ENCODE measurements at places on chromosomes 7 and 10. TPM values are rescaled to one million over a fixed set of nuclear protein-coding genes. Genes with fewer than 3 reads are reported as not detected.

The SLC18A3 gene
- total RNA-seq: 4.6 TPM

The CYCS gene
- 118 TPM for total RNA-seq

The CEP55 gene
- total RNA-seq: 3.7 TPM

The C10orf90 gene
- not detected for total RNA-seq

The ASAH2 gene
- total RNA-seq: 2.4 TPM

DNA sequence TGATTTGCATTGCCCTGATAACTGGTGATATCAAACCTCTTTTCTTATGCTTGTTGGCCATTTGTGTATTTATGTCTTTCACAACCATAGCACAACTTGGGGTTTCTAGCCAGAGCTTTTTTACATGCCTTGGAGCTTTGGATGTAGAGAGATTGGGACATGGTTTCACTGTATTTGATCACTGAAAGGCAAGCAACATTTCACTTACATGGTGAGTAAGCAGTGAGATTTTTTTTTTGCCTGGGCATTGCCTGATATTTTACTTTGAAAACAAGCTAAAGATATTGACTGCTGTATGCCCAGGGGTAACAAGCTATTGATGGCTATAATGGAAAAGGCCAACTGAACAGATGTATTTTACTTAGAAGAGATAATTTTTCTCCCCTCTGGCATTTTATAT lies 259.0 kb downstream of the PHTF2 start:
- no peaks in the 10 kb centered on the region for H3K4me1 ChIP-seq
- no peak overlapping the region for H3K27ac ChIP-seq
- no peak overlapping the region for H3K4me3 ChIP-seq
- DNase-seq: no peak
- peaks cover 3% of the 10 kb centered on the region for H3K27me3 ChIP-seq
- no peaks in the 10 kb centered on the region for H3K36me3 ChIP-seq

GRCh38 chr10:132463333-132464255 lies 66.6 kb downstream of the PWWP2B start:
- H3K4me3 ChIP-seq: no peak overlapping the region
- no peaks in the 10 kb centered on the region for H3K36me3 ChIP-seq
- H3K27ac ChIP-seq: no peak overlapping the region
- DNase-seq: no peak
- no peaks in the 10 kb centered on the region for H3K27me3 ChIP-seq

- H3K4me1 ChIP-seq: no peaks in the 10 kb centered on the region
- H3K36me3 ChIP-seq: no peaks in the 10 kb centered on the region
- H3K27me3 ChIP-seq: no peaks in the 10 kb centered on the region
- DNase-seq: no peak
Measured at GRCh38 chr7:129391546-129392171, 42.6 kb upstream of the STRIP2 start.

GRCh38 chr10:124614003-124614659 lies 130.0 kb downstream of the FAM53B start:
- DNase-seq: no peak
- H3K27ac ChIP-seq: no peak overlapping the region
- no peaks in the 10 kb centered on the region for H3K4me1 ChIP-seq

DNA sequence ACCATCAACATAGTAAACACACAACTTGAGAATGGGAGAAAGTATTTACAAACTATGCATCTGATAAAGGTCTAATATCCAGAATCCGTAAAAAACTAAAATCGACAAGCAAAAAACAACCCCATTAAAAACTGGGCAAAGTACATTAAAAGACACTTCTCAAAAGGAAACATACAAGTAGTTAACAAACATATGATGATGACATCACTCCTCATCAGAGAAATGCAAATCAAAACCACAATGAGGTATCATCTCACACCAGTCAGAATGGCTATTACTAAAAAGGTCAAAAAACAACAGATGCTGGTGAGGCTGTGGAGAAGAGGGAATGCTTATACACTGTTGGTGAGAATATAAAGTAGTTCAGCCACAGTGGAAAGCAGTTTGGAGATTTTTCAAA lies 125.1 kb downstream of the TFPI2 start:
- H3K4me3 ChIP-seq: no peak overlapping the region
- H3K36me3 ChIP-seq: no peaks in the 10 kb centered on the region
- H3K27me3 ChIP-seq: no peaks in the 10 kb centered on the region
- H3K4me1 ChIP-seq: no peaks in the 10 kb centered on the region
- no peak for DNase-seq
- no peak overlapping the region for H3K27ac ChIP-seq

DNA sequence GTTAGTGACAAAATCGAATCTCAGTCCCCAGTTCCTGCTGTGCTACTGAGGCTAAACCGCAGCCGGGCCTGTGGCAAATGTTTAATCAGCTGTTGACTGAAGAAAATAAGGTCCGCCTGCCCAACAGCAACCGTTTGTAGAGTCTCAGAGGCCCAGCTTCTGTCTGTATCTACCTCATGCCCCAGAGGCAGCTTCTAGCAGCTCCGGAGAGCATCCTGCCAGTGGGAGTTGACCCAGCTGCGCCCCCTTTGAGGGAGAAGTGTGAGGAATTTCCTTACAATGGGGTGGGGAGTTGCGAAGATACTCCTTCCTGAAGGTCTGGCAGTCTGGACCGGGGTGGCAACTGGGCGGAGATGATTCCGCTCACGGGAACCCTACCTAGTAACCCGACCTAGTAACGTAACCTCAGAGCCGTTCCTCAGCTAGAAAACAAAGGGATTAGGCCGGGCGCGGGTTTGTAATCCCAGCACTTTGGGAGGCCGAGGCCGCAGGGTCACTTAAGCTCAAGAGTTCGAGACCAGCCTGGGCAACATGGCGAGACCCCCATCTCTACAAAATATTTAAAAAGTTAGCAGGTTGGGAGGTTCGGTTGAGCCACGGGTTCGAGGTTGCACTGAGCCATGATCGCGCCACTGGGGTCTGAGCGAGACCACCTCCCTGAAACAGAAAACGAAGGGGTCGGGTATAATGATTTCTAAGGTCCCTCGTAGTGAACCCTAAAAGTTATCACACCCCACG lies 846 bp upstream of the ZNF775 start:
- peaks cover 12% of the 10 kb centered on the region for H3K4me1 ChIP-seq
- H3K36me3 ChIP-seq: peaks cover 6% of the 10 kb centered on the region
- no peaks in the 10 kb centered on the region for H3K27me3 ChIP-seq
- peak; percentile 73 for DNase-seq
- peak overlapping the region; percentile 58 for H3K27ac ChIP-seq

DNA sequence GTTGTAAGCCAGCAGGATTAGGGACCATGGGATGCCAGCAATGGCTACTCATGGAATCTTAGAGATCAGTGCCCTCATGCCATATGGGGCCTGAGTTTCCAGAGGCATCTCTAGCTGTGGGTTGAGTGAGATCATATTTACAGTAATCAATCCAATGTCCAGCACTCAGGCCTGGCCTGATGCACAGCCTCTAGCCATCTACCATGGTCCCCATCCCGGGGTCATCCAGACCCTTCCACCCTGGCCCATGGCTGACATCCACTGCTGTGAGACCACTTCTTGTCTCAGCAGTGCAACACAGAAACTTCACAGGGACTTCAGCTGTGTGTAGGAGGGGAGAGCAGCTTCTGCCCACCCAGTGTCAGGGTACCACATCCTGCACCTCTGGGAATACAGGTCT lies 6.5 kb upstream of the ADCY1 start:
- H3K4me3 ChIP-seq: no peak overlapping the region
- no peaks in the 10 kb centered on the region for H3K4me1 ChIP-seq
- H3K27ac ChIP-seq: no peak overlapping the region
- DNase-seq: no peak
- H3K36me3 ChIP-seq: no peaks in the 10 kb centered on the region

- peaks cover 14% of the 10 kb centered on the region for H3K27me3 ChIP-seq
- H3K27ac ChIP-seq: peak overlapping the region; percentile 40
- H3K4me1 ChIP-seq: peaks cover 14% of the 10 kb centered on the region
- H3K36me3 ChIP-seq: no peaks in the 10 kb centered on the region
- no peak overlapping the region for H3K4me3 ChIP-seq
Measured at GRCh38 chr10:124032971-124033886, 60.2 kb downstream of the CHST15 start.

DNA sequence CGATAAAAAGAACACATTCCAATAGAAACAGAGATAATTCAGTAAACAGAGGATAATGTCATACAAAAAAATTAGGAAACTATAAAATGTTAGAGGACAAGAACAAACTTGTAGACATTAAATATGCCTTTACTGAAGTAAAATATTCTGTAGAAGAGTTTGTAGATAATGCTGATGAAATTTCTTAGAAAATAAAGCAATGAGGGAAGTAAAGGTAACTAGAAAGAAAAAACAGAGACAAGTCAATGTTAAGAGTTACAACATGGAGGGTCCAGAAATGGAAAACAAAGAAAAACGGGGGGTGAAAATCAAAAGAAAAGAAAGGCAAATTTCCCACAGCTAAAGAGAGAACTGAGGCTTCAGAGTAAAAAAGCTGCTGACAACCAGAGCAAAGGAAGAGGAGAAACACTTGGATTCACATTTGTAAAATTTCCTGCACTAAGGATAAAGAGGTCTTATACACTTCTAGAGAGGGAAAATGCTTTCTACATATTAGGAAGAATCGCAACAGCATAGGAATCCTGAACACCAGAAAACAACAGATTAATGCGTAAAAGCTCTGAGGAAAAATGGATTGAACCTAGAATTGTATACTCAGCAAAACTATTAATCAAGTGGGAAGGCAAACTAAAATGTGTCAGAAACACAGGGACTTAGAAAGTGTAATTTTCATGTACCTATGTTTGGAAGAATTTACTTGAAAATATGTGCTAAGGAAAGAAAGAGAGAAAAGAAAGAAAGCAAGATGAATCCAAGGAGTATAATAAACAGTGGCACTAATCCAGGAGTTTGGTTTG lies 55.0 kb upstream of the AGR3 start:
- H3K4me1 ChIP-seq: peaks cover 4% of the 10 kb centered on the region
- DNase-seq: no peak
- H3K4me3 ChIP-seq: no peak overlapping the region
- no peaks in the 10 kb centered on the region for H3K27me3 ChIP-seq
- no peaks in the 10 kb centered on the region for H3K36me3 ChIP-seq

GRCh38 chr7:78939669-78940068 lies 513.8 kb downstream of the MAGI2 start:
- H3K27me3 ChIP-seq: no peaks in the 10 kb centered on the region
- H3K27ac ChIP-seq: no peak overlapping the region
- DNase-seq: no peak
- no peak overlapping the region for H3K4me3 ChIP-seq
- H3K4me1 ChIP-seq: no peaks in the 10 kb centered on the region

DNA sequence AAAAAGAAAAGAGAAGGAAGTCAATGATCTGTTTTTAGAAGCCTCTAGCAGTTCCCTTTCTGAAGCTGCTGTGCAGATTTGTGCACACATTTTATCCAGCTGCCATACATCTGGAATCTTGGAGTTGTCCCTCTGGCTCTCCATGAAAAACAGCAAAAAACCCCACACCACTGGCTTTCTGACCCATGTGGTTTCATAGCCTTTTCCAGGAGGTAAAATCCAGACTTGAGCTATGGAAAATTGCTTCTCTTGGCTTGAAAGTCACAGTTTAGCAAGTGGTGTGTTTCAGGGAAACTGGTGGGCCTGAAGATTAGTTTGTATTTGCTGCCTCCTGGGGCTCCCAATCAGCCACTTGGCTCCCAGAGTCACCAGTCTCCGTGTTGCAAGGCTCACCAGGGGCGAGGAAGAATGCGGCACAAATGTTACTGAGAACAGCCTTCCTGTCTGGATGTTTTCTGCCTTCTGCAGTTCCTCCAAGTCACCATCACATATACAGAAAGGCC lies 50.1 kb upstream of the ADRB1 start:
- DNase-seq: peak; percentile 43
- H3K36me3 ChIP-seq: no peaks in the 10 kb centered on the region
- H3K27ac ChIP-seq: no peak overlapping the region
- H3K4me1 ChIP-seq: peaks cover 3% of the 10 kb centered on the region
- peaks cover 10% of the 10 kb centered on the region for H3K27me3 ChIP-seq
- H3K4me3 ChIP-seq: no peak overlapping the region

- H3K36me3 ChIP-seq: no peaks in the 10 kb centered on the region
- no peaks in the 10 kb centered on the region for H3K4me1 ChIP-seq
- DNase-seq: no peak
- H3K27ac ChIP-seq: no peak overlapping the region
- no peaks in the 10 kb centered on the region for H3K27me3 ChIP-seq
Measured at GRCh38 chr10:64219271-64220025, 698.2 kb downstream of the REEP3 start.

GRCh38 chr10:13922586-13922985 lies 335.8 kb downstream of the PRPF18 start:
- peaks cover 23% of the 10 kb centered on the region for H3K4me1 ChIP-seq
- H3K27me3 ChIP-seq: no peaks in the 10 kb centered on the region
- no peak overlapping the region for H3K4me3 ChIP-seq
- H3K36me3 ChIP-seq: no peaks in the 10 kb centered on the region

GRCh38 chr10:130222381-130222780 lies 86.2 kb downstream of the GLRX3 start:
- no peaks in the 10 kb centered on the region for H3K27me3 ChIP-seq
- H3K4me3 ChIP-seq: no peak overlapping the region
- H3K36me3 ChIP-seq: no peaks in the 10 kb centered on the region
- no peaks in the 10 kb centered on the region for H3K4me1 ChIP-seq
- no peak for DNase-seq

GRCh38 chr7:96285579-96285978 lies 36.3 kb downstream of the SLC25A13 start:
- H3K4me3 ChIP-seq: no peak overlapping the region
- H3K27me3 ChIP-seq: no peaks in the 10 kb centered on the region
- H3K27ac ChIP-seq: no peak overlapping the region
- no peak for DNase-seq
- no peaks in the 10 kb centered on the region for H3K36me3 ChIP-seq

DNA sequence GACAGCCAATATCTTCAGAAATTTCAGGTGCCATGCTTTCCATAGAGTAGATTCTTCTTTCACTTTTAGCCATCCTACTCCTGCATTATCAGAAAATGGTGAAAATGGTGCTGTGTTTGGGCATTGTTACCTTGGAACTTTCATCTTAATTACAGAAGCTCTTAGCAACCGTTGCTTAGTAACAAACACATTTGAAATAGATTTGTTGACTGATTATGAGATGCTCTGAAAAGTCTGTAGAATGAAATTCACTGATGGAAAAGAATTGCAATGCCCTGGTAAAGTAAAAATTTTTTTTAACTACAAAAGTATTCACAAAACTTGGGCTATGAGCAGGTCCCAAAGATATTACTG lies 249.3 kb upstream of the NEBL start:
- H3K4me1 ChIP-seq: no peaks in the 10 kb centered on the region
- no peaks in the 10 kb centered on the region for H3K27me3 ChIP-seq
- H3K36me3 ChIP-seq: no peaks in the 10 kb centered on the region

DNA sequence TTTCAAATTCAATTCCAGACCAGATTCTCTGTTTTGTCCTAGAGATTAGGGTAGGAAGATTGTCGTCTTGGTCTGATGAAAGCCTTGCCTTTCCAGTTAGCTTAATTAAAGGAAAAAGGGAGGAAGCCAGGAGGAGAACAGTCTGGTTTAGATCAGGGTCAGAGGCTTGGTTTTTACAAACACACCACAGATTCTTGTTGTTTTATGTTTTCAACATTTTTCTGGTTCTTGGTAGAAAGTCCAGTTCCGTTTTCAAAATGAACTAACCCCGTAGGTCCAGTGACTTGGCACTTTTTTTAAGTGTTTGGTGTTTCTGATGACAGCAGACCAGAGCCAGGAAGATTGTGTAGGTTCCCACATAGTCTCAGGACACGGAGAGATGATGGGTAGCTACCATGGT lies 167.1 kb upstream of the INHBA start:
- H3K27ac ChIP-seq: no peak overlapping the region
- H3K36me3 ChIP-seq: no peaks in the 10 kb centered on the region
- H3K4me3 ChIP-seq: no peak overlapping the region
- H3K4me1 ChIP-seq: peaks cover 12% of the 10 kb centered on the region
- no peaks in the 10 kb centered on the region for H3K27me3 ChIP-seq
- DNase-seq: no peak

Data from astrocyte (in vitro differentiated cells and primary cell).